Keratinocyte (primary cell): ENCODE measurements at places on chromosomes 7 and 10.

DNA sequence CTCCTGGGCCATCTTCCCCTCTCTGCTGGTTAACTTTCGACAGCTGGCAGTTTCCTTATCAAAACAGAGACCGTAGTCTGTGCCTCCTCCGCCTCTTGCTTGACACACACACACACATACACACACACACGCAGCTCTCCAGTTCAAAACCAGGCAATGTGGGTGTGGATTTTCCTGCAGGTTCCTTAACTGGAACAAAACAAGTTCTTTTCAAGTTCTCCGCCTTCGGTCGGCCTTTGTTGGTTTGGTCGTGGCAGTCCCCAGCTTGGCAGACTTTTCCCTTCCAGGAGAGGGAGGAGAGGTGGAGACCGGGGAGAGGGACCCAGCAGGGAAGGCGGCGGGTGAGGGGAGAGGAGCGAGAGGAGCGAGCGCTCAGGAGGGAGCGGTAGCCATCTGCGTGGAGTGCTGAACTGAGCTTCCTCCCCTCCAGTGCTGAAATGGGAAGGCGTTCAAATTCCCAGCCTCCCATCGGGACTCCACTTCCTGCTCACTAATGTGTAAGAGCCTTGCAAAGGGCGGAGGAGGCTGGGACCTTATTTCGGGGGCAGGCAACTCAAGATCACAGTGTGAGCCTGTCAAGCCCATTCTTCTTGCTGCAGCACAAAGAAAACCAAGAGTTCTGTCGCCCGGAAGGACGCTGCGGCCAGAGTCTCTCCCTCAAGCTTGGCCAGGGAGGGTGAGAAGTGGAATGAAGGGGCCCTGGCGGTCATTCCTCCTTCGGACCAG is 120.6 kb downstream of the PRPF18 start:
- H3K36me3 ChIP-seq: no peaks in the 10 kb centered on the region
- no peaks in the 10 kb centered on the region for H3K27me3 ChIP-seq
- H3K4me1 ChIP-seq: peaks cover 59% of the 10 kb centered on the region
- peak overlapping the region; percentile 85 for H3K4me3 ChIP-seq
- no peak for DNase-seq
- H3K27ac ChIP-seq: peak overlapping the region; percentile 66

- H3K4me1 ChIP-seq: peaks cover 39% of the 10 kb centered on the region
- DNase-seq: no peak
- H3K27me3 ChIP-seq: no peaks in the 10 kb centered on the region
- no peak overlapping the region for H3K4me3 ChIP-seq
- H3K36me3 ChIP-seq: peaks cover 25% of the 10 kb centered on the region
Observed at GRCh38 chr7:100022621-100023020, 7.2 kb downstream of the ZKSCAN1 start.

- H3K4me1 ChIP-seq: no peaks in the 10 kb centered on the region
- H3K27me3 ChIP-seq: peaks cover 16% of the 10 kb centered on the region
- H3K4me3 ChIP-seq: no peak overlapping the region
- DNase-seq: no peak
Observed at GRCh38 chr10:69789164-69789576, 12.5 kb upstream of the COL13A1 start.

GRCh38 chr10:3625959-3626751 is 158.9 kb downstream of the KLF6 start:
- H3K27me3 ChIP-seq: no peaks in the 10 kb centered on the region
- H3K27ac ChIP-seq: no peak overlapping the region
- no peak for DNase-seq

- H3K27ac ChIP-seq: no peak overlapping the region
- no peaks in the 10 kb centered on the region for H3K27me3 ChIP-seq
- no peaks in the 10 kb centered on the region for H3K4me1 ChIP-seq
- H3K36me3 ChIP-seq: no peaks in the 10 kb centered on the region
- no peak overlapping the region for H3K4me3 ChIP-seq
Observed at GRCh38 chr10:25745976-25746375, 188.1 kb upstream of the MYO3A start.

GRCh38 chr10:108249940-108250339 is 1085.4 kb upstream of the SORCS1 start:
- no peak overlapping the region for H3K27ac ChIP-seq
- DNase-seq: no peak
- no peak overlapping the region for H3K4me3 ChIP-seq
- H3K4me1 ChIP-seq: no peaks in the 10 kb centered on the region
- H3K27me3 ChIP-seq: no peaks in the 10 kb centered on the region
